Vagina (tissue), 2 donors: ENCODE measurements at places on chromosomes 11 and 22. TPM values are rescaled to one million over a fixed set of nuclear protein-coding genes. Genes with fewer than 3 reads are reported as not detected.

BEST1 gene
- total RNA-seq: 4.4 TPM

- no peak overlapping the region for H3K27ac ChIP-seq
- peaks cover 61% of the 10 kb centered on the region for H3K36me3 ChIP-seq
- no peak for DNase-seq
- no peak overlapping the region for H3K4me3 ChIP-seq
Measured at GRCh38 chr11:130876931-130877915, 39.1 kb downstream of the SNX19 start.

PEX26 gene
- 25.5 TPM for total RNA-seq

- H3K27ac ChIP-seq: no peak overlapping the region
- H3K4me1 ChIP-seq: no peaks in the 10 kb centered on the region
- H3K27me3 ChIP-seq: no peaks in the 10 kb centered on the region
- no peaks in the 10 kb centered on the region for H3K36me3 ChIP-seq
Measured at GRCh38 chr11:75781296-75781695, 12.7 kb downstream of the DGAT2 start.

ZP1 gene
- total RNA-seq: not detected

GRCh38 chr11:78427615-78428265 lies 10.1 kb upstream of the GAB2 start:
- H3K27ac ChIP-seq: no peak overlapping the region
- peaks cover 8% of the 10 kb centered on the region for H3K4me1 ChIP-seq
- no peak overlapping the region for H3K4me3 ChIP-seq
- DNase-seq: no peak
- H3K27me3 ChIP-seq: no peaks in the 10 kb centered on the region

DNA sequence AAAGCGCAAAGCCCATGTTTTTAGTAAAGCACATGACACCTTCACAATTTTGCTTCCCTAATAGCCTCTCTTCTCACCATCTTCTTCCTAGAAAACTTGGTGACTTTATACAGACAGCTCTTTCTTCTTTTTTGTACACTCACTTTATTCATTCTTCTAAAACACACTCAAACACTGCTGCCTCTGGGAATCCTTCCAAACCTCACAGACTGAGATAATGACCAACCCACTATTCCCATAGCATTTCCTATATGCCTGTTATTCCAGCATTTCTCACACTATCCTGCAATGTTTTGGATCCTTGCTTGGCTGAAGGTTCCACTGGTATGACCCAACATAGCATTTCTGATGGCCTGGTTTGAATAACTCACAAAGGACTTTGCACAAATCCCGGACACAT lies 442.1 kb upstream of the CCDC90B start:
- DNase-seq: no peak
- H3K27me3 ChIP-seq: no peaks in the 10 kb centered on the region
- H3K27ac ChIP-seq: no peak overlapping the region
- no peak overlapping the region for H3K4me3 ChIP-seq
- H3K36me3 ChIP-seq: no peaks in the 10 kb centered on the region
- H3K4me1 ChIP-seq: peaks cover 17% of the 10 kb centered on the region

DNA sequence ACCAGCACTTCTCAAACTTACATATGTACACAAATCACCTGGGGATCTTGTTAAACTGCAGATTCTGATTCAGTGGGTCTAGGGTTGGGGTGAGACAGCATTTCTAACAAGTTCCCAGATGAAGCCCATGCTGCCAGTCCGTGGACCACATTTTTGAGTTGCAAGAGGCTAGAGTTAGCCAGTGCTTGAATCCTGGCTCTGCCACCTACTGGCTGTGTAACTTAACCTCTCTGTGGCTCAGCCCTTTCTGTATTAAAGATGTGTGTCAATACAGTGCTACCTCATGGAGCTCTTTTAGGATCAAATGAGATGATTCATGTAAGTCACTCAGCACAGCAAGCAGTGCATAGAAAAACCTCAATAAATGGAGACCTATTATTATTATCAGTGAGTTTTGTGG lies 90.2 kb upstream of the ISX start:
- H3K4me3 ChIP-seq: no peak overlapping the region
- no peaks in the 10 kb centered on the region for H3K36me3 ChIP-seq
- H3K27me3 ChIP-seq: no peaks in the 10 kb centered on the region

DNA sequence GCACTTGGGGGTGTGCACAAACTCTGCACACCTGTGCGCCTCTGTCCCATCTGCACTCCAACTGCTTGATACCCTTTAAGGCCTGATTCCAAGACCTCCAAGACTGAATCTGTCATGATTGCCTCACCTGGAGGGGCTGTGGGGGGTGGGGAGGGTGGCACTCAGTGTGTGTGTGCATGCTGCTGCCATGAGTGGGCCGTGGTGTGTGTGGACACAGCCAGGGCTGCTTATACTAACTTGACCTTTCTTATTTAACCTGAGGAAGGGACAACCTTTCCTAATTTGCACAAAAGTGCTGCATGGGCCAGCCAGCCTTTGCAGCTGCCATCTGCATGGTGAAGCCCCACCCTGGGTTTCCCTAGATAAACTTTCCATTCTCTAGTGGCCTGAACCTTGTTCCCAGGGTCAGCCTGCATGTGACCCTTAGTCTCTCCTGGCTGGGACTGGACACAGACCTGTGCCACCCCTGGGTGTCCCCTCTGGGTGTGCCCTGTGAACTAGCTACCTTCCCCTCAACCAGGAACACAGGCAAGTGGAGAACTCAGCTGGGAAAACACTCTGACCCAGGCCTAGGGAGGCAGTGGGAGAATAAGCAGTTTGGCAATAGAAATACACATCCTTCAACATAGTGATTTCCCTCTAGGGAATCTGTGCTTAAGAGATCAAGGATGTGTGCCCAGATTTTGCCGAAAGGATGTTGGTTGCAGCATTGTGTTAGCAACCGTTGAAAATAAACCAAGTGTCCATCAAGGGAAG lies 45.4 kb upstream of the DKK3 start:
- H3K4me1 ChIP-seq: peaks cover 19% of the 10 kb centered on the region
- H3K36me3 ChIP-seq: no peaks in the 10 kb centered on the region
- H3K27me3 ChIP-seq: no peaks in the 10 kb centered on the region
- no peak overlapping the region for H3K4me3 ChIP-seq

DNA sequence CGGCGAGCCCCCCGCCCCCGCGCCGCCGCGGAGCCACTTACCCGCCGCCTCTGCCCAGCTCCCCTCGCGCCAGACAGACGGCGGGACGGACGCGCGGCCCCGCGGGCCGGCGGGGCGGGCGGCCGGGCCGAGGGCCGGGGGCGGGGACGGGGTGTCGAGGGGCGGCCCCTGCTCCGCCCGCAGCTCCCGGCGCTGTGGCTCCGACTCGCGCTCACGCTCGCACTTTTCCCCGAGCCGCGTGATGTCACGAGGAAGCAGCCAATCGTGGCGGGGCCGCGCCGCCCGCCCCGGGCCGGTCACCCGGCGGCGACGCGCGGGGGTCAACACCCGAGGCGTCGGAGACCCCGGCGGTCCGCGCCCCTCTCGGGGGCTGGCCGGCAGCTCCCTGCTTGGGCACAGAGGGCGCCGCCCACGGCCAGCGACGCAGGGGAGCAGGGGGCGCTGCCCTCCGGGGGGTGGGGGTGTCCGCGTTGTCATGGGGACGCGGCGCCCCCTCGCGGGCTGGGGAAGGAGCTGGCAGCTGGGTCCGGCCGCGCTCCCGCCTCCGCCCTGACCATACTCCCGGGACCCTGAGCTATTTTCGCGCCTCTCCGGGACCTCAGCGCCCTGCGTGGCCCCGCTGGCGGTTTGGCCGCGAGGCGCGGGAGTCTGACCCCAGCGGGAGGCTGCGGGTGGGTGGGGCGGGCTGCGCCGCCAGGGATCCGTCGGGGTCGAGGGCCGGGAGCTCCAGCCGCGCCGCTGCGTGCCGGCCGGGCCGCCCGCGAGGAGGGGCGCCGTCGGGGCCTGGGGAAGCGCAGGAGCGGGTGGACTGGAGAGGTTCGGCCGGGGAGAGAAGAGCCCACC lies at the start of gene CHRM4:
Gene CHRM4, minus strand, starts transcription at position 199 of the 843 bp plus-strand sequence. CDS start 5,219 bp downstream, outside the sequence.
- DNase-seq: no peak
- no peak within 1 kb of the TSS for H3K27ac ChIP-seq
- H3K4me1 ChIP-seq: peaks cover 38% of the 10 kb centered on the region
- peaks cover 4% of the 10 kb centered on the region for H3K36me3 ChIP-seq
- H3K4me3 ChIP-seq: peak within 1 kb of the TSS; percentile 31

GRCh38 chr11:5689551-5689983 lies at the start of gene TRIM22:
TRIM22 (plus strand) TSS chr11:5689790; CDS start chr11:5696233, 6,443 bp downstream.
- H3K27ac ChIP-seq: peak within 1 kb of the TSS; percentile 75
- peak within 1 kb of the TSS; percentile 40 for H3K4me3 ChIP-seq
- DNase-seq: no peak
- H3K27me3 ChIP-seq: no peaks in the 10 kb centered on the region

- peak overlapping the region; percentile 5 for H3K27ac ChIP-seq
- peaks cover 75% of the 10 kb centered on the region for H3K4me1 ChIP-seq
- no peaks in the 10 kb centered on the region for H3K27me3 ChIP-seq
- no peak for DNase-seq
Measured at GRCh38 chr11:933142-933851, 7.6 kb downstream of the AP2A2 start.

DNA sequence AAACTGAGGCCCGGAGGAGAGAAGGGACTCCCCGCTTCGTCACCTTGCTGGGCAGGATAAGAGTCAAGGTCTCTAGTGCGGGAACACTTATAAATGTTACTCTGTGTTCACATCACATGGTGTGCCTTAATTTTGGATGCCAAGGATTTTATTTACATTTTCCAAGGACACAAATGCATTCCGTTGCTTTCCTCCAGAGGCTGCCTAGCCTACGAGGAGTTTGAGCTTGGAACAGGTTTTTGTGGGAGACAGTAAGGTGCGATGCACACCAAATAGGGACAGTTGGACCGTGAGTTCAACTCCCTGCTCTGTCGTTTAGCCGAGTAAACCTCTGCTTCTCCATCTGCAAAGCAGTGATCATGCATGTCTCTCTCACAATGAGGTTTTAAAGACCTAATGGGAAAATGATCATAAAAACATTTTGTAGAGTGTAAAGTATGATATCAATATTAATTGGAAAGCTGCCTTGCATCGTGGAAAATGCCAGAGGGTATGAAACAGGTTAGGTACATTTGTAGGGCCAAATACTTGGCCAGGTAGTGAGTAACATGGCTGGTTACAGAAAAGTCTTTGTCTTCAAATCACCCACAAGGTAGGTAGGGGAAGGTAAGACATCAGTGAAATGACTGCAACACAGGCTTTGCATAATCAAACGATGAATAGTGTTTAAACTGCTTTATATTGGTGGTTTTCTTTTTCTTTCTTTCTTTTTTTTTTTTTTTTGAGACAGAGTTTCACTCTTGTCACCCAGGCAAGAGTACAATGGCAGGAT lies 61.8 kb downstream of the ST3GAL4 start:
- DNase-seq: no peak
- peak overlapping the region; percentile 50 for H3K4me3 ChIP-seq
- H3K36me3 ChIP-seq: peaks cover 3% of the 10 kb centered on the region
- peaks cover 34% of the 10 kb centered on the region for H3K4me1 ChIP-seq

DNA sequence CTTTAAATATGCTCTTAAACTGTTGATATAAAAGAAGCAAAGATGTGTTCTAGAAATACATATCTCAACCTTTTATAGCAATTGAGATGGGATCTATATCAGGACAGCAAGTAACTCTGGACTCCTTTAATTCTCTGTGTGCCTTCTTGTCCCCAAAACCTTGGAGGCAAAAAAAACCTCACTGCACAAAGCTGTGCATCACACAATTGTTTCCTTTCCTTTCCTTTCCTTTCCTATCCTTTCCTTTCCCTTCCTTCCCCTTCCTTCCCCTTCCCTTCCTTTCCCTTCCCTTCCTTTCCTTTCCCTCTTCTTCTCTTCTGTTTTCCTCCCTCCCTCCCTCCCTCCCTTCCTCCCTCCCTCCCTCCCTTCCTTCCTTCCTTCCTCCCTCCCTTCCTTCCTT lies 9.5 kb upstream of the TTC12 start:
- H3K27me3 ChIP-seq: no peaks in the 10 kb centered on the region
- no peaks in the 10 kb centered on the region for H3K4me1 ChIP-seq
- no peaks in the 10 kb centered on the region for H3K36me3 ChIP-seq
- H3K4me3 ChIP-seq: no peak overlapping the region
- no peak overlapping the region for H3K27ac ChIP-seq

REXO2 gene
- total RNA-seq: 146 TPM

PANX2 gene
- 4.2 TPM for total RNA-seq

DNA sequence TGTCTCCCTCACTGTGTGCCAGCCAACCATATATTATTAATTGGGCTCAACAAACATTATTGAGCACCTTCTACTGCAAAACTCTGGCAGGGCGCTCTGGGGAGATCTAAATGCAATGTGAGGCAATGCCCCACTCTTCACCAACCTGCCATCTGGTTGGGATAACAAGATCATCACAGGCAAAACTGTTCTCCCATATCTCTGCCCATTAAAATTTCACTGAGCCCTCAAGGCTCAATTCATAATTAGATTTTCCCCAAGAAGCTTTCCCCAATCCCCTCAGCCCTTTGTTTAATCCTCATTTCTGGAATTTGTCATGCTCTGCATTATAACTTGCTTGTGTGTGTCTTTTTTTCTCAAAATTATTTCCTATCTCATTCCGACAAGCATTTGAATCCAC lies 106.6 kb downstream of the ARL14EP start:
- DNase-seq: no peak
- H3K27ac ChIP-seq: no peak overlapping the region
- H3K36me3 ChIP-seq: no peaks in the 10 kb centered on the region

DNA sequence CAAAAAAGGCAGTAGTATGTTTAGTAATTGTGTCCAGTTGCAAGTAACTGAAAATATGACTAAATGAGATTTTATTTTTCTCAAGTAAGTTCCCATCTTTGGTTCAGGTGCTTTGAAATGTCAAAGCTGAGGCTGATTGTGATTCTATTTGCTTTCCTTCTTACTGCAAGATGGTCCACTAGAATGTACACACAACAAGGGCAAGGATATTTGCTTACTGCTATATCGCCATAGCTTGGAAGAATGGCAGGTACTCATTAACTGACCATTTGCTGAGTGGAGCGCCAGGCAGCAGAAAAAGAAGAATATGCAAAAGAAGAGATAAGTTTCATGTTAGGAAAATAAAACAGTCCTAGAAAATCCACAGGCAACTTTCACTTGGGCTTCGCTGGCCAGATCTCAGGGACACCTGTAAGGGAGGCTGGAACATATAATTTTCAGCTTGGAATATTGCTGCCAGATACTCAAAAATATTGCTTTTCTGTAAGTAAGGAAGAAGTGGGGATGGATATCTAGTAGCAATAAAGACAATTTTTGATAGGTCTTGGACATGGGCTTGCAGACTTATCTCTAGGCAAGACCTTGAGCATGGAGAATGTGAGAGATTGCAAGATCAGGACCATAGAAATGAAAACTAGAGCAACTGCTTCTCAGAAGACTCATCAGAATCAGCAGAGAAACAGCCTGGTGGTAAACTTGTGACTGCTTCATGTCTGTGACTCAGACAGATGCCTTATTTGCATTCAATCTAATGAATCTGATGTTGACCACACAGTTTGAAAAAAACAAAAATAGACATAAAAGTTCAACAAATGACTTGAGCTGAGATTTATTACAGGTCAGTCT lies 44.8 kb upstream of the OR9Q1 start:
- no peaks in the 10 kb centered on the region for H3K27me3 ChIP-seq
- no peak overlapping the region for H3K4me3 ChIP-seq
- H3K27ac ChIP-seq: no peak overlapping the region
- DNase-seq: no peak
- H3K36me3 ChIP-seq: no peaks in the 10 kb centered on the region

DNA sequence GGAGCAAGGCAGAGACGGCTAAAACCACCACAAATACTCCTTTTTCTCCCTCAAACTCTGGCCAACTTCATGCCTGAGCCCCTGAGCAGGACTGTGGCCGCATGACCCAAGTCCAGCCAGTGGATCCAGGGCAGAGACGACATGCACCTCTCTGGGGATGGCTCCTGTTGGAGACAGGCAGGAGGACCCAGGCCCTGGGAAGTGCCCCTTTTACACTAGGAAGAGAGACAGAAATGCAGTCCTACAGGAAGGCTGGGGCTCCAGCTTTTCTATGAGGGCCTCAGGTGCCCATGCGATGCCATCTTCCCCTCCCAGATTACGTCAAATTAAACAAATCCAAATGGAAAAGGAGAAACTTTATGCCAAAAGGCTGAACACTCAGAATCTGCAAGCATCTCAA lies 498.0 kb downstream of the BRD1 start:
- no peak for DNase-seq
- no peaks in the 10 kb centered on the region for H3K27me3 ChIP-seq
- H3K4me3 ChIP-seq: no peak overlapping the region
- H3K27ac ChIP-seq: no peak overlapping the region
